ENCODE measurements at places on chromosomes 3 and 15.

DNA sequence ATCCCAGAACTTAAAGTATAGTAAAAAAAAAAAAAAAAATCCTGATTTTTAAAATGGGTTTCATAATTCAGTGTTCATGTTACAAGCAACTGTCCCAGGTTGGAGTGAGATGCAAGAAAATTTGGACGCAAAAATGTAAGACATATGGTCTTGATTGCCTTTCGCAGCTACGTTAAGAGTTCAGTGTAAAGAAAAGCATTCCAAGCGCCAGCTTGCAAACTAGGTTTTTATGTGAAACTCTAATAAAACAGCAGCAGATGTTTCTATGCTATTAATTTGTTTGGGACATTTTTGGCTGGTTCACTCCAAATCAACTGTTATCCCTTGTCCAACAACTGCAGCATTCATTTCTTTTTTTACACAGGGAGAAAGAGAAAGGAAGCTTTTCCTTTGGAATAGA, 957.8 kb downstream of the ROBO1 start:
- DNase-seq: peak; percentile 54

DNA sequence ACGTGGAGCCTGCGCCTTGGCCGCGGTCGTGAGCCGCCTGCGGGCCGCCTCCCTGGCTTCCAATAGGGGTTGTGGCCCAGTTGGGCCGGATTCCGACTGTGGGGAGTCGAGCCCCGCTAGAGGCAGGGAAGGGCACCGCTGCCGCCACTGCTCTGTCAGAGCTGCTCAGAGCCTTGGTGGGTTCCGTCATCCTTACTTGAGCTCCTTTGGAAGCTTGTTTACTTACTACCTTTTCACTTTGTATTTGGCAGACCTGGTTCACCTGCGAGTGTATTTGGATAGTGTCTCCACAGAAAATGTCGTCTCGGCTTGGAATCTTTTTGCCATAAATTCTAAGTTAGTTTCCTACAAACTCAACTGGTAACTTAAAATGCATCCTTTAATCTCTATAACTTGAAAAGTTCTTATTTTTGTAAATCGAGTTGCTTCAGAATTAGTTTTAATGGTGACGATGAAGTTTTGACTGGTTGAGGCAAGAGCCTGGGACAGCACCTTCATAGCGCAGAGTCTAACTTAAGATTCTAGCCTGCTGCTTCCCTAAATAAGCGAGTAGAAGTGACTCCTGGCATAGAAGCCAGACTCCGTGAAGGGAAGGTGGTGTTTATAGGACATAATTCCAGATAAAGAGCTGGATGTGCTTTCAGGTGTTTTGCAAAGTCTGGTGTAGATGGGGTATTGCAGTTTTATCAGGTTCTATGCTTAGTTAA, 800 bp downstream of the DAG1 start:
- DNase-seq: no peak

- DNase-seq: no peak
These were observed 271.4 kb downstream of the TIGIT start for GRCh38 chr3:114565216-114565615.

GRCh38 chr15:63418811-63419210, 37.2 kb upstream of the CA12 start:
- DNase-seq: no peak

DNA sequence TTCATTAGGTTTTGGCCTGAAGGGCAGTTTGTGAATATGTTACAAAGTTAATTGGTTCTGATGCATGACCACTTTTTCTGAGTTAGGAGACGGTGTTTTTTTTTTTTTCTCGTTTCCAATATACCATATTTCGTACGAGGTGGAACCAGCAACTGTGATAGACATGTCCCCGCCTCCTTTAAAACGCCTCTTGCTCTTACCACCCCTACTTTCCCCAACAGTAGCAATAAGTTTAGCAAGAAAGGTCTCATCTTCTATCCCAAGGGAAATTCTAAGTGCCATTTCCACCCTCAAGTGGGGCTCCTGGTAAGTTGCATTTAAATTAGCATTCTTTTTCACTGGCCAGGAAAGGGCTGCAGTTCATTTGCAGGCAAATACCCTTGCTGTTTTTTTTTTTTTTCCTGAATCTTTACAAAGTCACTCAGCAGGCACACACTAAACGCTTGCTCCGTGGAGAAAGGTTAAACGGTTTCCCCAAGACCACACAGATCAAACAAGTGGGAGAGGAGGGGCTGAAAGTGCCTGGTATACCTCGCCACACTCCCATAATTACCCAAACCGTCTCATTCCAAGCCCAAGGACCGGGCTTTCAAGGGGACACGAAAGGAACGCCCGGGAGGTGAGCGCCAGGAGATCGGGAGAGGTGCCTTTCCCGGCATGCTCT, 39.5 kb upstream of the MGA start:
- DNase-seq: no peak

DNA sequence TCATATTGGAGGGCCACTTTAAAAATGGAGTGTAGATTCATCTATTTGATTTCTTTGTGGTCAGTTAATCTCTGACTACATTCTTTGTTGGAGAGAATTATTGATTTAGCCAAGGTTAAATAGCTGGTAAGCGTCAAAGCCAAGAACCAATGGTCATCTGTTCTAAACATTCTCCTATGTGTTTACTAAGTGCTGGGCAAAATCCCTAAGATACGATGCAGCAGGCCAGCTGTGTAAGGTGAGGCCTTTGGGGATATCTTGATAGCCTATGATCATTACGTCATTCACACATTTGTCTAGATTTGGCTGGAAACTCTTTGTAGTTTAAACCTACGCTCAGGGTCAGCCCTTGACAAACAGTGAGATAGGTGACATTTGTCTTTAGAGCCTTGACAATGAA, 236.2 kb downstream of the NR1D2 start:
- no peak for DNase-seq

- DNase-seq: no peak
These were observed 79.6 kb downstream of the CPN2 start for GRCh38 chr3:194271460-194272035.

DNA sequence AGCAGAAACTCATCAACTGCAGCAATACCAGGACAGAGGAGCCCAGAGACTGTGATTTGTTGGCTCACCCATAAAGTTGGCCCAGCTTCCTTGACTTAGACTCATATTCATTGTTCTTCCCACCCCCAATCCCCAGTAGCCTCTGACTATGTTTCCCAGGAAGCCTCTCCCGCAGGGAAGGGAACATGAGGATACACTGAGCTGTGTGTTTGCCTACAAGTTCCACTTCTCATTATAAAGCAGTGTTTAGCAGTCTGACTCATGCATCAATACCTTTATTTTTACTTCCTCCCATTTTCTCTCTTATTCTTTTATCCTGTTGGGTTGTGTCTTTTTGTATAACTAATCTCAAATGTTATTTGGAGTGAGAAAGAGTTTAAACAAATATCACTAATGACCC, 111.6 kb upstream of the PHLDB2 start:
- DNase-seq: no peak

- no peak for DNase-seq
These were observed 65.1 kb upstream of the TBL1XR1 start for GRCh38 chr3:177262396-177262795.

DNA sequence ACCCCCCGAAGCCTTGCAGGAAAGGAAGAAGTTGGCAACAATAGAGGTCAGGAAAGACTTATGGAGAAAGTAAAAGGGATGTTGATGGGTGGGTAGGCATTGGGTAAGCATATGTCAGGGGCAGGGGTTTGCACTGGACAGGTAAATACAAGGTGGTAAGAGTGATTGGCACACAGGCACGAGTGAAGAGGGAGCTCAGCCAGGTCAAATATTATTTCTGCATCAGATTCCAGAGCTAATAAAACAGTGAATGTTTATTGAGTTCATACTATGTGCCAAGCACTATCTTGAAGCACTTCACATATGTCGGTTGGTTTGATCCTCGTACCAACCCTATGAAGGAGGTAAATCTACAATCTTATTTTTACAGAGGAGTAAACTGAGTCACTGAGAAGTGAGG, 6.6 kb downstream of the CLSTN2 start:
- DNase-seq: no peak

GRCh38 chr15:64426845-64427465, 33.4 kb upstream of the ZNF609 start:
- DNase-seq: no peak

DNA sequence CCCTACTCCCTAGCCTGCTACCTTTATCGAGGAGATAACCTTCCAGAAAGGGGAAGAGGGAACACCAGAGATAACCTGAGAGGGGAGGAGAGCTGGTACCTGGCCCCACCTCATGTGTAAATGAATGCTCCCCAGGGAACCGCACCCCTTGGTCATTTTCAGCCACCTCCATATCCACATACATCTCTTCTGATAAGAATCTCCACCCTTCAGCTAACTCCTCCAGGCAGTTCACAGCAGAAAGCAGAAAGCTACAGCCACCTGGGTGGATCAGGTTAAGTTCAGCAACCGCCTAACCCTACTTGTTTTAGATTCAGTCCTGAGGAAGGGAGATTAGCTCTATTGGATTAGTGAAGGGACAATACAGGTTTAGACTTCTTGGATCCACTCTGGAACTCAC, 38.0 kb upstream of the TIMP4 start:
- no peak for DNase-seq

GRCh38 chr3:105359098-105359762, 7.5 kb upstream of the ALCAM start:
- DNase-seq: no peak

- no peak for DNase-seq
These were observed 31.4 kb downstream of the CRYGS start for GRCh38 chr3:186512570-186513302.
